ENCODE measurements at places on chromosomes 1 and 21.

- DNase-seq: no peak
These were observed 65.7 kb downstream of the NENF start for GRCh38 chr1:212498283-212499040.

- no peak for DNase-seq
These were observed 100.9 kb upstream of the HMGB4 start for GRCh38 chr1:33762962-33763361.

DNA sequence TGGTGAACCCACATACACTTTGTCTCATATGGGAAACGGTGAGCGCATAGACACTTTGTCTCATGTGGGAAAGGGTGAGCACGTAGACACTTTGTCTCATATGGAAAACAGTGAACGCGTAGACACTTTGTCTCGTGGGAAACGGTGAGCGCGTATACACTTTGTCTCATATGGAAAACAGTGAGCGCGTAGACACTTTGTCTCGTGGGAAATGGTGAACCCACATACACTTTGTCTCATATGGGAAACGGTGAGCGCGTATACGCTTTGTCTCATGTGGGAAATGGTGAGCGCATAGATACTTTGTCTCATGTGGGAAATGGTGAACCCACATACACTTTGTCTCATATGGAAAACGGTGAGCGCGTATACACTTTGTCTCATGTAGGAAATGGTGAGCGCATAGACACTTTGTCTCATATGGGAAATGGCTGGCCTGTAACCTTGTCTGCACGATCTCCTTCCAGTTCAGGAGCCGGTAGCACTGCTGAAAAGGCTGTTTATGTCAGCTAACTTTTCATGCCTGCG, 50.7 kb upstream of the TRAPPC10 start:
- no peak for DNase-seq

DNA sequence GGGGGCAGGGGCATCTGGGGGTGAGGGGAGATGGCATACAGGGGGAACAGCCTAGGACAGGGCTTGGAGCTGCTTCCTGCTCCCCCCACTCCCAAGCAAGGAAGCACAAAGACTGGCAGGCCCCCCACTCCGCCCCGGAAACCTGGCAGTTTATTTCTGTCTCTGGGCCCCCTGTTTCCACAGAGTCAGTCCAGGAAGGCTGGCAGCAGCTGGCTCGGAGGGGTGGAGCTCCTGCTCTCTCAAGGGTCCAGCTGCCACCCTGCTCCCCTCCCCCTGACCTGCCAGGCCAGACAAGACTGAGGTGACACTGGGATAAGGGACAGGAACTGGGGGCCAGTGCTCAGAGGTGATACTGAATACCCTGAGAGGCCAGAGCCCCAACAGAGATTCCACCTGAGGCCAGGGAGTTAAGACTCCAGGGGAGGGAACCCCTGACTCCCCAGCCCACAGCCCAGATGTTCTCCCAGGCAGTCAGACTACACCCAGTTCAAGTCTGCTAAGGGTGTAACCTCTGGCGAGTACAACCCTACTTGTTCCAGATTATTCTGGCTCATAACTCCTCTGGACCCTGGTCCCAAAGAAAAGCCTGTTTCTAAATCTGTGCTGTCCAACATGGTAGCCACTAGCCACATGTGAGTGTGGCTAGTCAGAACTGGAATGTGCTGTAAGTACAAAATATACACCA, 26.3 kb downstream of the AHDC1 start:
- peak; percentile 32 for DNase-seq

- DNase-seq: no peak
These were observed 35.1 kb downstream of the NUAK2 start for GRCh38 chr1:205286335-205286950.

DNA sequence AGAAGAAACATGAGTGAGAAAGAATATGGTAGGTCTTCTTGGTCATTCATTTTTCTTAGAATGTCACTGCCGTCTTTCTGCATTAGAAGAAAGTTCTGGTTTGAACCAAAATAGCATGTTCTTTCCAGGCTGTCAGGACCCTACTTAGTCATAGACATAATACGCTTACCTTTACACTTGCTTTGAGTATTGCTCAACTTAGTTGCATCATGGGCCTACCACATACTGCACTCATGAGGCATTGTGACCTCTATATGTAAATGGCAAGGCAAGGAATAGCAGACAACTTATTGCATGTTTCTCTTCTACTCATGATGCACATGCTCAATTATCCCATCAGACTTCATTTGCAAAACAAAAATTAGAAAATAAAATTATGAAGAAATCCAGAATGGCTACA, 415.0 kb downstream of the HLX start:
- DNase-seq: no peak

GRCh38 chr1:64320470-64320869, 117.0 kb downstream of the UBE2U start:
- DNase-seq: no peak

GRCh38 chr1:110434946-110435345, 16.0 kb upstream of the PROK1 start:
- no peak for DNase-seq

DNA sequence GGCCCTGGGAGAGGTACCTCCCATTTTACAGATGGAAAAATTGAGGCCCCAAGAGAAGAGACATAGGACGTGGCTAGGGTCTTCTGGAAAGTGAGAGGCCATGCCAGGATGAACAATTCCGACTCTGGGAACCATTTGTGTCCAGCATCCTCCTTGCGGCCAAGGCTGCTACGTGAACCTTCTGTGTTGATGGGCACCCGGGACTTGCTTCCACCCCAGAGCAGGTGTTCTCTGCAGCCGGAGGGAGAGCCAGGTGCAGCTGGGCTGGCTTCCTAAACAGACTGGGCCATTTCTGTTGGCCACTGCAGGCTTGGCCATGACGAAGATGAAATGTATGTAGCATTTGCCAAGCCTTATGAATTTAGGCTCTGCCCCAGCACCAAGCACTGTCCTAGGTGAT, 118.9 kb downstream of the PRDM2 start:
- DNase-seq: no peak

DNA sequence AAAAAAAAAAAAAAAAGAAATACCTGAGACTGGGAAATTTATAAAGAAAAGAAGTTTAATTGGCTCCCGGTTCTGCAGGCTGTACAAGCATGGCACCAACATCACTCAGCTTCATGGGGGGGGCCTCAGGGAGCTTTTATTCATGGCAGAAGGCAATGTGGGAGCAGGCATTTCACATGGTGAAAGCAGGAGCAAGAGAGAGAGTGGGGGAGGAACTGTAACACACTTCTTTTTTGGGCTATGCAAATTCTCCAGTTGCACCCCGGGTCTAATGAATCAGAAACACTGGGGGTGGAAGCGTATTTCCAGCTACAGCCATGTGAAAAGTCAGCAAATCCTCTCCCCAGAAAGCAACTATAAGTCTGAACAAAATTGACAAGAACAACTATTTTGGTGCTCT, 11.8 kb upstream of the SOD1 start:
- no peak for DNase-seq

- no peak for DNase-seq
These were observed 140.5 kb upstream of the POGK start for GRCh38 chr1:166698771-166699170.

GRCh38 chr1:205272536-205272935, 44.8 kb downstream of the TMCC2 start:
- no peak for DNase-seq

GRCh38 chr1:67788238-67788790, 45.0 kb downstream of the GNG12 start:
- DNase-seq: no peak

DNA sequence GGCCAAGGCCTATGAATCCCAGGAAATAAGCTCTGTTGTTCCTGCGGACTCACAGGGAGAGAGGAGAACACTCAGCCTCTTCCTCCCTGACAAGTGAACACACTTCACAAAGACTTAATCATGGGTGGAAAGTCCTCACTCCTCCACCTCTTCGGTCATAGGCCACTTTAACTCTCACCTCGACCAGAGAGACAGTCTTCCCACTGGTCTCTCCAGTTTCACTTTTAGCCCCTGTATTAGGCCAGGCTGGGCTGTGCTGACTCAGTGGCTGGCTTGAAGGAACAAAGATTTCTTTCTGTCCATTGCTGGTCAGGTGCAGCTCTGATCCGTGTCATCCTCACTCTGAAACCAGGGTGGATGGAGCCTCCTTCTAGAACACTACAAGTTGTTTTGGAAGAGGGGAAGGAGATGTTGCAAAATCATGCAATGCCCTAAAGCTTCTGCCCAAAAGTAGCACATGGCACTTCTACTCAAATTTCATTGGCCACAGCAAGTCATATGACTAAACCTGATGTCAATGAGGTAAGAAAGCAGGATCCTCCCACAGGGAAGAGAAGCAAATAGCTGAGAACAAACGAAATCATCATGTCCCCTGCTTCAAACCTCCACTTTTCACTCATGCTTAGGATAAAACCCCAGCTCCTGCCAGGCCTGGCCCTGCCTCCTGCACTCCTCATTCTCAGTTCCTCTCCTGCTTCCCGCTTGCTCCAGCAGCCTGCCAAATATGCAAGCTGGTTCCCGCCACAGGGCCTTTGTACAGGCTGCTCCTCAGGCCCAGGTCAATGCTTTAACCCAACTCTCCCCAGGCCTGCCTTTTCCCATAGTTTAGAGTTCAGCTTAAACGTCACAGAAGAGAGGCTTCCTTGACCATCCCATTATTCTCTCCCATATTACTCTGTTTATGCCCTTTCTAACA, 150.5 kb upstream of the RUNX3 start:
- DNase-seq: no peak
